Hippocampal formation (tissue), 2 donors: ENCODE measurements at places on chromosomes 1 and 21.

- DNase-seq = no peak
Observed at GRCh38 chr1:178868706-178869105, 2.2 kb downstream of the ANGPTL1 start.

DNA sequence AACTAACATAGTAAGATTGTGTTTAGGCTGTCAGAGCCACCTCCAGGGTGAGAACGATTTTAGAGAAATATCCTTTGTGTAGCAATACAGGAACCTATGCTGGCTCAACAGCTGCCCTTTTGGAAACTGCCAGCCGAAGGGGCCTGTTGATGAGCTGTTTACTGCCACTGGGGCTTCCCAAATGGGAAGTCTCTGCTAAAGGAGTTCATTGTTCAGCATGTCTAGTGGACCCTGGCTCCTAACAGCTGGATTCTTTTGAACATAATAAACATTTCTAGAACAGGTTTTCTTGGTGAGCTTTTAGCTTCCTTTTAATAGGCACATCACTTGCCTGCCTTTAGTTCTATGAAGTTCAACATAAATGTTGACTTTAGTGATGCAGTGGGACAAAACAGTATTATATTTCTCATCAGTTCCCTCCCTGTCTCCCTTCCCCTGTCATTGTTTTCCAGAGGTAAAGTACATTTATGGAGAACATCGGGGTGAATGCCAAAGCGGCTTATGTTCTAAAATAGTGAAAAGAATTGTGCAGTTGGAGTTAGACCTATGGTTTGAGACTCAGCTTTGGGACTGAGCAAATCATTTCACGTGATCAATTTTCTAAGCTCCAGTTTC is 57.4 kb downstream of the UCK2 start:
- no peak for DNase-seq

DNA sequence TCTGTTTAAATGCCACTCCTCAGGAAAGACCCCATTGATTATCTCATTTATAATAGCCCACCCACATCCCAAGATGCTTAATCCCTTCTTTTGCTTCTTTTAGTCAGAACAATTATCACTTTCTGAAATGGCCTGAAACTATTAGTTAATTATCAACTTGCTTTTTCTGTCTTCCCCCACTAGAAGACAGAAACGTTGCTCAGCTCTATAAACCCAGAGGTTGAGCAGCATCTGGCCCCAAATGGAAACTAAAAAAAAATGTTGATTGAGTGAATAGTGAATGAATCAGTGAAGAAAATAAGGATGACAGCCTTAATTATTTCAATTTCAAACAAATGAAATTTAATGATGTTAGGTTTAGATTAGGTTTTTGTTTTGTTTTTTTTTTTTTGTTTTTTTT is 38.2 kb upstream of the PIGC start:
- no peak for DNase-seq

DNA sequence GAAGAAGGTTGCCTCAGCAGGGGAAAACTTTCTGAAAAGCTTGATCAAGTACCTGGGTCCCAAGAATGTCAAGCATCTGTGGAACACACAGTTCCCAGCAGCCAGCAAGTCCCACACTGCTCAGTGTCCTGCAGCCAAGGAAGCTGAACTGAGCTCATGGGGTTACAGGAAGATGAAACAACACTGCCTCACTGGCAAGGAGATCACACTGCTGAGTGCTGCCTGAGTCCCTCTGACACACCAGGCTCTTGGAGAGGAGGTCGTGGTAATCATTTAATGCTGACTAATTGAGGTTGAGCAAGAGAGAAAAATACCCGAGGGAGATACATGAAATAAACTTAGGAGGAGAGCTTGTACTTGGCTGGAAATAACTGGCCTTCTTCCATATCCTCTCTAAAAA is 75.2 kb downstream of the MPZL1 start:
- no peak for DNase-seq

DNA sequence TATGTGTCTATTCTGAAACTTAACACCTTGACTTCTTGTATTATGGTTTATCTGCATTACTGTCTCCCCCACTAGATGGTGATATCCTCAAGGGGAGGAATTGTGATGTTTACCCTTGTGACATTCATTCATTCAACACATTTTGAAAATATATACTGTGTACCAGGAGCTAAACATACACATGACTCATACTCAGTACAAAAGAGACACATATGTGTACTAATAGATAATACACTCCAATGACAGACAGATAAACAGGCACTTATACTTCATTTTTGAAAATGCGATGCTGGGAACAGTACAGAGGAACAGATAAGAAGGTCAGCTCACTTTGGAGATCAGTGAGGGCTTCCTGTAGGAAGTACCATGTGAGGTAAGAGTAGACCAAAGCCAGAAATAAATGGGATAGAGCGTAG is 8.9 kb upstream of the RAB3GAP2 start:
- no peak for DNase-seq

- no peak for DNase-seq
Observed at GRCh38 chr1:197776351-197777105, 1.2 kb upstream of the DENND1B start.

- no peak for DNase-seq
Observed at GRCh38 chr21:26923986-26924385, 42.9 kb downstream of the ADAMTS5 start.

- peak; percentile 0 for DNase-seq
Observed at GRCh38 chr1:4830707-4831106, 176.3 kb downstream of the AJAP1 start.

DNA sequence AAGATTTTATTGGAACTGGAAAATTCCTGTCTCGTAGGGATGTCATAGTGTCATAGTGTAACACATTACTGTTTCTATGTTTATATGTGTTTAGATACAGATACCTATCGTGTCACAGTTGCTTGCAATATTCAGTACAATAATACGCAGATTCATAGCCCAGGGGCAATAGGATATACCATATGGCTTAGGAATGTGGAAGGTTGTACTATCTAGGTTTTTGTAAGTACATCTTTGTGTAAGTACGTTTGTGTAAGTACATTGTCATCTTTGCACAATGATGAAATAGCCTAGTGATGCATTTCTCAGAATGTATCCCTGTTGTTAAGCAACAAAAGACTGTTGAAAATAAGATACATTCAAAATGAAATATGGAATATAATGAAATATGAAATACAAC is 68.9 kb downstream of the CAMTA1 start:
- DNase-seq = no peak

- no peak for DNase-seq
Observed at GRCh38 chr1:169989246-169989645, 85.2 kb downstream of the KIFAP3 start.

- no peak for DNase-seq
Observed at GRCh38 chr21:43585924-43586413, 73.3 kb downstream of the HSF2BP start.
